Cortex of kidney (tissue), 1 donor: ENCODE measurements at places on chromosomes 4 and X.

DNA sequence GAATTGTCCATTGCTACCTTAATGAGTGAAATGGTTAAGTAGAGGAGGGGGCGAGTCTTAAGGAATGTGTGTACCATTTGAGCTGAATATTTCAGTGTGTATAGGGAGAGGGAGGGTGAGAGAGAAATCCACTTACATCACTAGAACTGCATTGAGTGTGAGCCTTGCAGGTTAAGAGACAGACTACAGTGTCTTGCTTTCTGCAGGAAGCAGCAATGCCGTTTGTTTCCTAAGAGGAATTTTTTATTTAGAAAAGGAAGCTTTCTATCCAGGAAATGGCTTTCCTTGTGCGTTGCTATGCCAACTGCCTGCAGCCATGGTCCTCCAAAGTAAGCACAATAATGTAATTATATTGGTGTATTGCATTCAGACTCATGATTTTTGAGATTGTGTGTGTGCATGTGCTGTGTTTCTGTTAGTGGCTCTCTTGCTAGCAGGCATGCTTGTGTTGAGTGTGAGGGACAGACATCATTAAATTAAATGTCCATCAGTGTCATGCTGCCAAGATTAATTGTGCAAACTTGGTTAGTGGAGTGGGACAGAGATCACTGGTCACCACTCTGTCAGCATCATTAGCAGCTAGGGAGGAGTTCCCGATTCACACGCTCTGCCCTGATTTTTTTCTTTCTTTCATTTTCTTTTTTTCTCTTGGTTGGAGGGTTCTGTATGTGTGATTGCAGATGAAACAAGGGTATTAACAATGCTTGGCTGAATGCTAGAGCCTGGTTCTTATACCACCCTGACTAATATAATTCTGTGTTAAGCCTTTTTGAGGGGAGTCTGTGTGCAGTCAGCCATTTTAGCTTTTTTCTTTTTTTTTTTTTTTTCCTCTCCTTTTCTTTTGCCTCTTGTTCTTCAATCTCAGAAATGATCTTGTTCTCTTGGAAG is 164.3 kb downstream of the RAPGEF2 start:
- no peak for DNase-seq

DNA sequence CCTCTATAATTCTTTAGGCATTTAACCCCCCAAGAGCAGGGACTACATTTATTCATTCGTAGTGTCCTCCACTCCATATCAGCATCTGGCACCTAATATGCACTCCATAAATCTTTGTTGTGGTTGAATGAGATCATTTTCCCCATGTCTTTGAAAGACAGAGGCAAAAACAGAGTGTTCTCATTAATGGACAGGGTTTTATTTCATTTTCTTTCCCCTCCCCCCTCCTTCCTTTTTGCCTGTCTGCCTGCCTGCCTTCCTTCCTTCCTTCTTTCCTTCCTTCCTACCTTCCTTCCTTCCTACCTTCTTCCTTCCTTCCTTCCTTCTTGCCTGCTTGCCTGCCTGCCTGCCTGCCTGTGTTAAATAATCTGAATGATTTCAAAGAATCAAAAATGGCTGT is 83.2 kb downstream of the SHROOM3 start:
- DNase-seq = no peak

- DNase-seq = no peak
Observed at GRCh38 chr4:141899103-141899502, 262.7 kb downstream of the IL15 start.

- DNase-seq = no peak
Observed at GRCh38 chr4:15913631-15913970, 24.9 kb downstream of the FGFBP1 start.

DNA sequence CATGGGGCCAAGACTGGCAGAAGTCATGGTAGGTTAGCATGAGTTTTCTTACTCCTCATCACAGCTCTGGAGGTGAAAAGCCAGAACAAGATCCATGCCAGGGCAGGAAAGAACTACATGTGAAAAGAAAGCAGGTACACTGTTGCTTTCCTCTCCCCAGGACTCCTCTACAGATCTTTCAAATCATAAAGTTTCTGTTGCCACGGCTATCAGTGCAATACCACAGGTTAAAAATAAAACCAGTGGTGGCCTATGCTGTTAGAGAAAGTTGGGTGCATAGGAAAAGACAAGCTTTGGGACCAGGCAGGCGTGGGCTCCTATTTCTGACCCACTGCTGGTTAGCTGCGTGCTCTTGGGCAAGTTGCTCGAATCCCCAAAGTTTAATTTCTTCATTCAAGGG is 81.4 kb downstream of the SH3RF1 start:
- DNase-seq = no peak

- no peak for DNase-seq
Observed at GRCh38 chr4:165667969-165668368, 205.1 kb upstream of the TLL1 start.
